ENCODE measurements at places on chromosomes 3 and 15. TPM values are rescaled to one million over a fixed set of nuclear protein-coding genes. Genes with fewer than 3 reads are reported as not detected.

FETUB gene
- not detected for total RNA-seq

FBXW12 gene
- 0.12 TPM for total RNA-seq

CFAP161 gene
- total RNA-seq = 0.32 TPM

PCNP gene
- 74.5 TPM for total RNA-seq

PP2D1 gene
- not detected for total RNA-seq

Measured in hair follicle dermal papilla cell (primary cell).